NCI-H1105 treated with DMSO at 0.1 percent for 48 hours (cell line): ENCODE measurements at places on chromosomes 6 and 20.

GRCh38 chr6:89145091-89145955 is 532 bp upstream of the PM20D2 start:
- DNase-seq = peak; percentile 51

DNA sequence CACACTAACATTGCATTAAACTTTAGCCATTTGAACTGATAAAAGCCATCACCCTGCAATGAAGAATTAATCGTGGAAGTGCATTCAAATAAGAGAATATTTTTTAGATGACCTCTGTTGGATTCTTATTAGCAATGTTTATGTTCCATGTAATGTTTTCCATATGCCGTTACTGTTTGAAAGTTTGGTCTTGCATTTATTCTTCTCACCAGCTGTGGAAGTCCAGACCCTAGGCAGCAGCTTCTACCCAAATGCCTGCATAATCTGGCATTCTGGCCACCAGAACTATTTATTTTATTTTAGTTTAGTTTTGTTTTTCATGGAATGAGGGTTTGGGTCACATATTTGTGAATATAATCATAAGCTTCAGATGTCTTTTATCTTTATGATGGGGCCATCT is 140.4 kb downstream of the SAMD5 start:
- no peak for DNase-seq

DNA sequence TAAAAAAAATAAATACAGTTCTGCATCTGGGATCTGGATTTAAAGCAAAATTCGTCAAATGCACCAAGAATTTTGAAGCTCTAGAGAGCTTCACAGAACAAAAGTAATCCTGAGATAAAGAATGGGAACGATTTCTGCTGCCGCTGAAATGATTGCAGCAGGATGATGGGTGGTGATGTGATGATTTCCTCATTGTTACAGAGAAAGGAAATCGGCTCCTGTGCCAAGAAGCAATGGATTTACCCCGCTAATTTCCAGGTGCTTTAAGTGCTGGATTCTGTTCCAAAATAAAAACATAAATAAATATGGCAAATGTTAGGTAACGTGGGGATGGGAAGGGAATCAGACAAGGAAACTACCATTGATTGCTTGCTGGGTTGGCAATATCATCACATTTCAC is 1067.9 kb upstream of the MAP3K7 start:
- peak; percentile 29 for DNase-seq

GRCh38 chr6:167416676-167417430 is 92.0 kb downstream of the TTLL2 start:
- DNase-seq = no peak
